Stromal cell of bone marrow (primary cell): ENCODE measurements at places on chromosomes 1 and 21.

GRCh38 chr1:205667909-205668643 is 12.2 kb downstream of the SLC45A3 start:
- DNase-seq, result no peak

DNA sequence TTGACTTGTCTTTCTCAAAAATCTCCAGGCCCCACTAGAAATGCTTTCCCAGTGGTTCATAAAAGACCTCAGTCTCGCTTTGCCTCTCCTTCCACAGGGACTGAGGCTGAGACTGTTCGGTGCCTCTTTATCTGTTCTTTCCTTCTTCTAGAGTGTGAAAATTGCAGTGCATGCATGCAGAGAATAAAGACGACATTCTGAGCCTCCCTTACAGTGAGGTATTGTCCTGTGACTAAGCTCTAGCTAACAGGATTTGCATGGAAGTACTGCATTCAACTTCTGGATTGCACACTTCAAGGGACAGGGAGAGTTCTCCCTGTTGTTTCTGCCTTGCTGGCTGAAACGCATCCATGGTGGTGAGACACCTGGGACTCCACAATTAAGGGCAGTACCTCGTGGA is 69.1 kb downstream of the COLGALT2 start:
- DNase-seq, result no peak

DNA sequence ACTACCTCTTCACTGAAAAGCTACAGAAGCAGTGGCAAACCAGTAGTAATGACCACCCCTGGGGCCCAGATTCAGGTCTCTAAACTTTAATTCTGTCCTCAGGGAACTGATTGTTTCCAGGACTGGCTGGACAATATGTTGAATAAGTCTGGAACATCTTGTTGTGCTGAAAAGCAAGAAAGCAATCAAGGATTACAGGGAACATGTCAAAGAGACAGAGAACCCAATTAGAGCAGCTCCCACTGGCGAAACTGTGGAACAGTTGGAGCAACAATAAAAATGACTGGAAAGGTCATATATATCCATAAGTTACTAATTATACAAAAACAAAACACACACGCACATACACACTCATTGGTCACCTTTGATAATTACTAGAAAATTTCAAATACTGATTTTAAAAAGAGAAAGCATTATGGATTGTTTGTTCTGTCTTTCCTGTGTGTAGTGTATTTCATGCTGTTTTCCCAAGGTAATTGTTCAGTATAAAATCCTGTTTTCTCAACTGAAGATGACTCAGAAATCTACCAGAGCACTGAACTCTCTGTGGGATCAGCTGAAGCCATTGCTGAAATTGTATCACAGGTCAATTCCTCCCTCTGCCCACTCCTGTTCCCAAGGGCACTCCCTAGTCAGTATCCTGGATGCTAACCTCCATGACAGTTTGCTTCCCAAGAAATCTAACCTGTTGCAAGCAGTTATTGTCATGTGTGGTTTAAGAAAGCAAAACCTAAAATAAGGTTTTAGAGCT is 83.6 kb upstream of the RGS1 start:
- peak; percentile 64 for DNase-seq

DNA sequence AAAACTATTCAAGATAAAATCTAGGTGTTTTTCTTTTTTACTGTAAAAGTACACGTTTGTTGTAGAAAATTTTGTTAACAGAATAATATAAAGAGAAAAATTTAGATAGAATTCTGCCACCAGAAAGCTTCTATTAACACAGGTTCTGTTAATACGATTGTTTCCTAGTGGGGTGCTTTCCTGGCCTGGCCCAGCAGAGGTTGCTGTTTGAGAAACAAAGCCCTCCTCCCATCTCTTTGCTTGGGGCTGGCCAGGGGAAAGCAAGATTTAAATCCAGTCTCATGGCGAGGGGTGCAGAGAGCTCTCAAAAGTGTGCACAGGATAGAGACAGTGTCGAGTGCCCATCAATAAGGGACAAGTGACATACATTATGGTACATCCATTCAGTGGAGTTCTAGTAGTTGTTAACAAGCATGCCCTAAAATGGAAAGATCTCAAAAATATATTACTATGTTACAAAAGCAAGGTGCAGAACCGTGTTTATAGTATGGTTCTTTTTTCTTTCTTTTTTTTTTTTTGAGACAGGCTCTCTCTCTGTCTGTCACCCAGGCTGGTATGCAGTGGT is 14.6 kb upstream of the ACBD3 start:
- DNase-seq, result no peak

- DNase-seq, result no peak
These were observed 179.9 kb downstream of the VPS13D start for GRCh38 chr1:12409681-12410080.

- no peak for DNase-seq
These were observed 28.4 kb downstream of the URB1 start for GRCh38 chr21:32364387-32364786.

DNA sequence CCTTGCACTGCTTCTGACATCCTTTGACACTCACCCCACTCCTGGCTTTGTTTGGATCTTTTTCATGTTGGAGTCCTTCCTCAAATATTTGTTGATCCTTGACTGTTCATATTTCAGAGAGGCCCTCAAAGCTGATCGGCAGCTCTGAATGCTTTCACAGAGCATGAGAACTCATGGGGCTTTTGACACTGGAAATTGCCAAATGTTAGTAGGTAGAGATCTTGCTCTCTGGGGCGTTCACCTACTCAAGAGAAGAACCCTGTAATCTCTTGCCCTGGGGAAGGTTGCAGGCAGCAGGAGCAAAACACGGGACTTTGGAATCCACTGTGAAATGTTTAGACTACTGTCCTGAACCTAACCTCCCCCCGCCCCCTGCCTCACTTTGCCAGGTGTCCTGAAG is 67.4 kb upstream of the STUM start:
- DNase-seq, result no peak

- DNase-seq, result no peak
These were observed 141.4 kb upstream of the ETS2 start for GRCh38 chr21:38664315-38664714.

- no peak for DNase-seq
These were observed 38.8 kb downstream of the CASQ2 start for GRCh38 chr1:115729756-115730155.

DNA sequence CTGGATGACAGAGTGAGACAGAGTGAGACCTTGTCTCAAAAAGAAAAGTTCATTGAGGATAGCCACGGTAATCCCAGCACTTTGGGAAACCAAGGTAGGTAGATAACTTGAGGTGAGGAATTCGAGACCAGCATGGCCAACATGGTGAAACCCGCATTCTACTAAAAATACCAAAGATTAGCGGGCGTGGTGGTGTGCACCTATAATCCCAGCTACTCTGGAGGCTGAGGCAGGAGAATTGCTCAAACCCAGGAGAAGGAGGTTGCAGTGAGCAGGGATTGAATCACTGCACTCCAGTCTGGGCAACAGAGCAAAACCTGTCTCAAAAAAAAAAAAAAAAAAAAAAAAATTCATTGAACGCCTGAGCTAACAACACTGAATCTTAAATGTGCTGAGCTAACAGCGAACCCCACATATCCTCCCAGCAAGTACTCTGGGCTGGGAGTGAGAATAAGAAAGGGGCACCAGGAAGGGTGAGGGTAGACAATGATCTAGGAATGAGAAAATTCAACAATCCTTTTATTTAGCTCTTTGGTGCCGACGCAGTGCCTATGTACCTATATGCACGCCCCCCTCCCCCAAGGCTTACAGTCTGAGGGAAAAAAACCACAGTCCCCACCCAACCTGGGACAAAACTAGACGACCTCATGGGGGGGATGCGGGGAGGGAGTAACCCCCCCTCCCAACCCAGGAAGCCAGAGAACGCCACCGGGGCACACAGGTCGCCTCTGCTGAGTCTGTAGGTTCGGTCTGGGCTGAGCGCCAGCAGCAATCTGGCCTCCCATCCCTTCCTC is 1.4 kb upstream of the CACNA1S start:
- no peak for DNase-seq

DNA sequence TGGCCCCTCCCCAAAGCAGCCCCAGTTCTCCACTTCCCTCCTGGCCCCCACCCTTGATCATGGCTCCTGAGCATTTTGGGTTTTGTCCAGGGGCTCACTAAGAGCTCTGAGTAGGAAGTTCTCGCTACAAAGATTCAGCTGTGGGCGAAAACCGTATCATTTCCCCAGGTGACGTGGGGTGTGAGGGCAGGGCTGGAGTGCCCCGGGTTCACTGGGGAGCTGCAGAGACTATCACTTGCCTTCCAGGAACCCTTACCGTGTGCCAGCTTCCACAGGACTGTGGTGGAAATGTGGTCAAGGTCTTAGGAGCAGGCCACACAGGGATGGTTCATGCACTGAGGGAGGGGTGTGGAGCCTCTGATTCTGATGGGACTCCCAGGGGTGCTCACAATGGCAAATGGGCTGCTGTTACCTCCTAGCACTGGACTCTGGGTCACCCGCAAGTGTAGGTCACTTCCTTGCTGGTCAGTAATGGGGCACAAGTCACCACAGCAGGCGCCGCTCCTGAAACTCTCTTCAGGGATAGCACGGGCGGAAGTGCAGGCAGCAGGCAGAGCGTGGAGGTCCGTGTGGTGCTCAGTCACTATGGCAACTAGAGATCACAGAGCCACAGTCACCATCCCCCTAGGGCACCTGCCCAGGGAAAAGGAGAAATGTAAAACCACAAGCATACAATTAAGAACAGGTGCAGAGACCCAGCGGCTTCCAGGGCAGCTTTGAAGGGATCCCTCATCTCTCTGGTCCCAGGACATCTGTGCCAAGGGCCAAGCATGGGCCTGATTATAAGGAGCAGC is 35.4 kb downstream of the RSPH1 start:
- DNase-seq, result no peak

GRCh38 chr21:15221799-15222386 is 157.1 kb upstream of the NRIP1 start:
- peak; percentile 78 for DNase-seq

DNA sequence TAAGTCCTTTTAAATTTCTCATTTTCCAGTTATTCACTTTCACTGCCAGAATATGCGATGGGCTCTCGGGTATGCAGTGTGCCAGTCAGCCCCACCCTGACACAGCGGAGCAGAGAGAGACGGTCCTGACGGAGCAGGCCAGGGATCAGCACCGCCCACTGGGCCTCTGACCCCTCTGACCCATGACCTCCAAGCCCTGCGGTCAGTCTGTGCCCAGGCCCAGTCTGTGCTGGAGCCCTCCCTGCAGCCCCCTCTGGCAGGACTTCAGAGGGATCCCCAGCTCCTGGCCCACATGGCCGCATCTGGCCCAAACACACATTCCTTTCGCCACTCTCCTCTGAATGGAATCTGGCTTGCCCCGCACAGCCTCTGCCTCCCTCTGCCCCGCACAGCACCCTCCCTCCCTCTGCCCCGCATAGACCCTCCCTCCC is 43.4 kb upstream of the COL6A2 start:
- DNase-seq, result no peak

DNA sequence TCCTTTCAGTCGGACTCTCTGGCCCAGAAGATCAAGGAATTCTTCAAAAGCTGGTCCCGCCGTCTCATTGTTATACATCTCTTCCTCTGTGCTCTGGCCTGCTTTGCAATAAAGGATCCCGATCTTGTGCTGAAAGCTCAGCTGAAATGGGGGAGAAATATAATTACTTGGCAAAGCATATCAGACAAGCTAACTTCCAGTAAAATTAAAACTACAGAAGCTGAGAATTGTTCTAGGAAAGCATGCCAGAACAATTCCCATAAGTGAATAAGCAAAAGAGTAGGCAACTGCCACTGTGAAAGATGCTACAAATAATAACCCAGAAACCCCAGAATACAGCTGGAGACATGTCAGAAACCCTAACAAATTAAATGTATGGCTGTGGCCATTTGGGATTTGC is 146.1 kb downstream of the SIPA1L2 start:
- DNase-seq, result no peak

DNA sequence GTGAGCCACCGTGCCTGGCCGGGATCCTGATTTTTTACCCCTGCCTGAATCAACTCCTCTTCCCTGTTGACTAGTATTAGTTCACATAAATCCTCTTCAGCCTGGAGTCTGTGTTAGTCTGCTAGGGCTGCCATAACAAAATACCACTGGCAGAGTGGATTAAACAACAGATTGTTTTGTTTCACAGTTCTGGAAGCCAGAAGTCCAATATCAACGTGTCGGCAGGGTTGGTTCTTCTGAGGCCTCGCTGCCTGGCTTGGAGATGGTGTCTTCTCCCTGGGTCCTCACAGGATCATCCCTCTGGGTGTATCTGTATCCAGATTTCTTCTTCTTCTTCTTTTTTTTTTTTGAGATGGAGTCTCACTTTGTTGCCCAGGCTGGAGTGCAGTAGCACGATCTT is 18.2 kb downstream of the DOP1B start:
- DNase-seq, result no peak

DNA sequence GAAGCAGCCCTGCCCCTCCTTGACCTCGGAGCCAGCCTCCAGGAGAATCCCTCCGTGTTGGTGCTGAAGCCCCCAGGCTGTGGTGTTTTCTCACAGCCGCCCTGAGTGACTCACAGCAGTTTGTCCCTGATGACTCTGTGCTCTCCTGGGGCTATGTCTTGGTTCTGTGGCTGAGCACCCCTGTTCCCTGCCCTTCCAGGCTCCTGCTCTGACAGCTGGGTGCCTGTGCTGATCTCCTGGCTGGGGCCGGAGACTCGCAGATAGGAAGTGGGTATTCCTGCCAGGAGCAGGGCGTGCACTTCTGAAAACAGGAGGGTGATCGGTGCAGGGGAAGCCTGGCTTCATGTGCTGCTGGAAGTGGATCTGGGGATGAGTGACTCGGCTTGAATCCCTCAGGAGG is 34.5 kb downstream of the POFUT2 start:
- no peak for DNase-seq

GRCh38 chr1:48181669-48182367 is 40.7 kb upstream of the SLC5A9 start:
- no peak for DNase-seq

- DNase-seq, result no peak
These were observed 22.0 kb downstream of the LRRC42 start for GRCh38 chr1:53968125-53968513.

DNA sequence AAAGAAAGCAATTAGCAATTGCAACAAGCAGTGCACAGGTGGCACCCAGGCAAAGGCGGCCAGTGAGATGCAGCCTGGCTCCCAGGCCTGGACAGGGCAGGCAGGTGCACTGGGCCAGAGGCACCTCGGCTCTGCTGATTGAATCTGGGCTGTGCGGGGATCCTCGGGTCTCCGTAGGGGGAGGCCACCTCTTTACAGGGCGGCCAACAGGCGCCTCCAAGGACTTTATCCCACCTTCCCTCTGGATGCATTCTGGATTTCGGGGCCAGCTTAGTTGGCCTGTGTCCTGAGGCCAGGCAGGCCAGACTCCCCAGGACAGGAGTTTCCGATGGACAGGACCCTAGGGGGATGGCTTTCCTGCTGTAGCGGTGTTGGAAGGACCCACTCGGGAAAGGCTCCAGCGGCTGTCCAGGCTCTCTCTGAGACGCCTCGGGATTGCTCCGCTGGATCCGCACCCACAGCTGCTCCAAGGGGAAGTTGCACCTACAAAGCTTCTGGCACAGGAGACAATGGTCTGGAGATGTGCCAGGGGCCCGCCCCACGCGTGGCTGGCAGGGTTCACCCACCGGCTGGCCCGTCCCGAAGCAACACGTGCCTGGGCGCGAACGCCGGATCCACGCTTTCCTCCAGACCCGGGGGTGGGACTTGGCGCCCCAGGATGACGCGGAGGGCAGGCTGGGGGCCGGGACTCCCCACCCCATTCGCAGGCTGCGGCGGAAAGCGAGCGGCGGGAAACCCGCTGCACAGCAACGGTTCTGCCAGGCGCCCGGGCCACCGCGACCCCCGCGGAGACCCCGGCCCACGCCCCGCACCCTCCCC is 810 bp downstream of the SLC19A1 start:
- no peak for DNase-seq

- peak; percentile 84 for DNase-seq
These were observed 1.0 kb downstream of the TMEM200B start for GRCh38 chr1:29122682-29123052.

- DNase-seq, result no peak
These were observed 30.2 kb downstream of the LPAR3 start for GRCh38 chr1:84862810-84863251.
